ENCODE measurements at places on chromosomes 3 and 15.
A peak's percentile ranks its signal among the peaks of the same experiment; 100 is the strongest.

DNA sequence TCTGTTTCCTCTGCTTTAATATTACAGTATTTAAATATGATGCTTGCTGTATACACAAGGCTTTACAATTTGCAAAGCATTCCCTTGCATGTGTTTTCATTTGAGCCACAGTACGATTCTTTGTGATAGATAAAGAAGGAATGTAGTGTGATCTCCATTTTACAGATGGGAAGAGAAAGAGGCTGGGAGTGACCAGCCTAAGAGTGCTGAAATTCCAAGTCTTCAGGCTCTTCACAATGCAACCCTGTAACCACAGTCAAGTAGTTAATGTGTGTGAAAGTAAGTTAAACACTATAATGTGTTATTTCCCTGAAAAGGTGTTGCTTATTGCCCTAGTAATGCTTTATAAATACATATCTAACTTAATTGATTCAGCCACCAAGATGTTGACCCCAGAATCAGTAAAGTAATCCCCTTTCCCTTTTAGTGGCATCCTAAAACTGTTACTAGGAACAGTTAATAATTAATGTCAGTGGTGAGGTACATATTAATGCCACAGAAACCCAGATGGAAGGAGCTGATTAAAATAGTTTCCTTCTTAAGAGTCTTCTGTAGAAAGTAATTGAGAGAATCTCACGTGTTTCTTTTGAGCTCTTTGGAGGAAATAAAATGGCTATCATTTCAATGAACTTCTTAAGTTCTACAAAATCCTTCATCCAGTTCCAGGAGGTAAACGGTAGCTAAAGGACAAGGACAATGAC lies 110.4 kb downstream of the IL12A start:
- DNase-seq, result peak; percentile 5

- peak; percentile 33 for DNase-seq
Measured at GRCh38 chr3:55854494-55854893, 367.4 kb upstream of the WNT5A start.

DNA sequence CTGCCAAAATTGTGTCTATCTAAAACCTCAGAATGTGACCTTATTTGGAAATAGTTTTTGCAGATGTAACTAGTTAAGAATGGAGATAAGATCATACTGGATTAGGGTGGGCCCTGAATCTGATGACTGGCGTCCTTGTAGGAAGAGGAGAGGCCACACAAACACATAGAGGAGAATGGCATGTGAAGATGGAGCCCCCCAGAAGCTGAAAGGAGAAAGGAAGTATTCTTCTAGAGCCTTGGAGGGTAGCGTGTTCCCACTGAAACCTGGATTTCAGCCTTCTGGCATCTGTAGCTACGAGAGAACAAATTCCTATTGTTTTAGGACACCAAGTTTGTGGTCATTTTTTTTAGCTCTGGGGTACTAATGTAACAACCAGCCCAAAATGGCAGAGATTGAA lies 423.0 kb upstream of the TPM1 start:
- no peak for DNase-seq

DNA sequence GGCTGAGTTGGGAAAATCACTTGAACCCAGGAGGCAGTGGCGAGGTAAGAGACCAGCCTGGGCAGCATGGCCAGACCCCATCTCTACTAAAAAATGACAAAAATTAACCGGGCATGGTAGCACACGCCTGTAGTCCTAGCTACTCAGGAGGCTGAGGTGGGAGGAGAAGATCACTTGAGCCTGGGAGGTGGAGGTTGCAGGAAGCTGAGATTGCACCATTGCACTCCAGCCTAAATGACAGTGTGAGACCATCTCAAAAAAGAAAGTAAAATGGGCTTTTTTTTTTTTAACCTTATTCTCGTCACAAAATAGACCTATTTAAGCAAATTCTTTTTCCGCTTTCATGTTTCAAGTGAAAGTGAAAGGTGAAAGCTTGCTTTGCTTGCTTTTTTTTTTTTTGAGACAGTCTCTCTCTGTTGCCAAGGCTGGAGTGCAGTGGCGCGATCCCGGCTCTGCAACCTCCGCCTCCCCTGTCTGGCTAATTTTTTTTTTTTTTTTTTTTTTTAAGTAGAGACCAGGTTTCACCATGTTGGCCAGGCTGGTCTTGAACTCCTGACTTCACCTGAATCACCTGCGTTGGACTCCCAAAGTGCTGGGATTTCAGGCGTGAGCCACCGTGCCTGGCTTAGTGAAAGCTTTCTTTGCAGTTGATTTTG lies 3.6 kb downstream of the PDIA3 start:
- DNase-seq, result no peak

DNA sequence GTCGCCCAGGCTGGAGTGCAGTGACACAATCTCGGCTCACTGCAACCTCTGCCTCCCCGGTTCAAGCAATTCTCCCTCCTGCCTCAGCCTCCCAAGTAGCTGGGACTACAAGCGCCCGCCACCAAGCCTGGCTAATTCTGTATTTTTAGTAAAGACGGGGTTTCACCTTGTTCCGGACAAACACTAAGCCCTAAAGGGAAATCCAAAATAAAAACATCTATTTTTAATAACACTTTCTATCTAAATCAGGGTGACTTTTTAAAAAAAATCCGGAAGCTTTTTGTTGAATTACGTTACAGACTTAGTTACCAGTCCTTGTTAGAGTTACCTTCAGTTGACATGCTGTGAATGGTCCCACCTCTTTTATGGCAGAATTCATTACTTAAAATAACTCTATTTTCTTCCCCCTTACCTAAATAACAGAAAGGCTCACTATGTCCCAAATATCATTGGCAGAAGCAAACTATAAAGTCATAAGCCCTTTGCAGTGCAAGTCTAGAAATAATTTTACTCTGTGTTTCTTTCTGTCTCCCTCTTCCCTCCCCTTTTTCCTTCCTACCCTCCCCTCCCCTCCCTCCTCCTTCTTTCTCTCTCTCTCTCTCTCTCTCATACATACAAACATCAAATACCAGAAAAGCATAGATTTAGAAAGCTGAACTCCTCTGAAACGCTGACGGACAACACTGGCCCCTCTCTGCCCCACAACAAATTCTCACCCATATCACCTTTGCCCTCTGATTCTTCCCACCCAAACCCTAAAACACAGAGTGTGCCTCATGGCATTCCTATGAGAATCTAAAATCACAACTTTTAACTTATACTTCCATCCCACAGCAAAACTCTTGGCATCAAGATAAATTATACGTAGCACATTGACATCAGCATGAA lies 18.3 kb downstream of the THBS1 start:
- no peak for DNase-seq

DNA sequence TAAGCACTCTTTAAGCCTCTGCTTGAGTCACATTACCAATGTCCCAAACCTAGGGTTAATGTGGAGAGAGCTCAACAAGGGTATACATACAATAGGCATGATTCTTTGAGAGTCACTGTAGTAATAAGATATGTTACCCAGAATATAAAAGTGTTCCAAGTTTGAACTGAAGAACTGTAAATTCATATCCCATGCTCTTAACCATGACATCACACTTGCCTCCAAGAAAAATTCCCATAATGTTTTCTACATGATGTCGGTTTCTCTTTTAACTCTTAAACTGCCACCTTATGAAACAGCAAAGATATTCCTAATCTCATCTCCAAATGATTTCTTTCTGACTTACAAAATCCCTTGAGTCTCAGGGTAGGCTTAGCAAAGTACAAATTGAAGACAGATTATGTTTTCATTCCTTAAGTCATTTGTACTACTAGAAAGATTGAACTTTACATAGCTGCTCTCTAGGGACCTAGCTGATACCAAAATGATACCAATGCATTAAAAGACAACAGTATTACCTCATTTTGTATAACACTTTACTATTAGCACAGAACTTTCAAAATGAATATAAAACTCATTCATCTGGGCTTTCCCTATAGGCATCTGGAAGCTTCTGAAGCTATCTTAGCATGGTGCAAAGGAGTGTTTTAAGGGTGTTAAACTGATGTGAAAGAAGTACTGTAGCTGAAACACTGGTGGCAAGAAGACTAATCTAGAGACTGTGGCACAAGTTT lies 127.1 kb downstream of the KCNMB2 start:
- no peak for DNase-seq

DNA sequence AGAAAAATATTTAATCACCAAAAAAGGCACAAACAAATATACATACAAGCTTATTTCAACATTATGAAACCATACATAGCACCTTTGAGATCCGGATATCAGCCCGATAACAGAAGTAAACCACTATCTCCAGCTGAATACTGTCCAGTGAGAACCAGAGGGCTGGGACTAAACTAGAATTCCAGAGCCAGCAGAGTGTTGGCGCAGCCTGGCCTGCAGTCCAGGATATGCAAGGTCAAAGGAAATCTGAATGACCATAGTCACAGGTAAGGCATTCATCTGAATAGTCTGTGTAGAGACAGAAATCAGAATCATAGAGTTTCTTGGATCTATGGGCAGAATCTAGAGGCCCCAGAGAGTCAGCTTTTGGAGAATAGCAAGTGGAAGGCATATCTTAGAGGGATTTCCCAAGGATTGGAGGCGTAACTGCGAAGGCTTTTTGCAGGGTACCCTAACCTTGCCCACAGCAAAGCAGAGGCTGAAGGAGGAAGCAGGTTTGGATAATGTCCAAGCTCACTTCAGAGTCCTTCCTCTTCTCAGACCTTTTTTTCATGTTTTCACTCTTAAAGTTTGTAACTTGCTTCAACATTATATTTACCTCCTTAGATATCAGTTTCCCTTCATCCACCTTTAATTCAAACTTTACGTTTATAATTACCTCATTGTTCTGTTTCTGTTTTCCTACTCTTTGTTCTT lies 32.5 kb upstream of the TP63 start:
- DNase-seq, result no peak

GRCh38 chr3:177282119-177282655 lies 84.9 kb upstream of the TBL1XR1 start:
- DNase-seq, result no peak

DNA sequence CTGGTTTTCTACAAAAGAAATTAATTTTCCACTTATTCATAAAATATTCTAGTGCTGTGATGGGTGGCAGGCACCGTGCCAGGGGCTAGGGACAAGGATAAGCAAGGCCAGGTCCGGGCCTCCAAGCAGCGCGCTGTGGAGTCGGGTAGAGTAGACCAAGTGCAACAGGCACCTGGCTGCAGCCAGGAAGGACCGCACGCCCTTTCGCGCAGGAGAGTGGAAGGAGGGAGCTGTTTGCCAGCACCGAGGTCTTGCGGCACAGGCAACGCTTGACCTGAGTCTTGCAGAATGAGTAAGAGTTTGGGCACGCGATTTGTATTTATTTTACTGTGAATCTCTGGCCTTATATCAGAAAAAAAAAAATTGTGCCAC lies at the start of gene CASR:
Gene CASR, plus strand, starts transcription at position 148 of the 372 bp plus-strand sequence. CDS start 70,522 bp downstream, outside the sequence.
- DNase-seq, result no peak

DNA sequence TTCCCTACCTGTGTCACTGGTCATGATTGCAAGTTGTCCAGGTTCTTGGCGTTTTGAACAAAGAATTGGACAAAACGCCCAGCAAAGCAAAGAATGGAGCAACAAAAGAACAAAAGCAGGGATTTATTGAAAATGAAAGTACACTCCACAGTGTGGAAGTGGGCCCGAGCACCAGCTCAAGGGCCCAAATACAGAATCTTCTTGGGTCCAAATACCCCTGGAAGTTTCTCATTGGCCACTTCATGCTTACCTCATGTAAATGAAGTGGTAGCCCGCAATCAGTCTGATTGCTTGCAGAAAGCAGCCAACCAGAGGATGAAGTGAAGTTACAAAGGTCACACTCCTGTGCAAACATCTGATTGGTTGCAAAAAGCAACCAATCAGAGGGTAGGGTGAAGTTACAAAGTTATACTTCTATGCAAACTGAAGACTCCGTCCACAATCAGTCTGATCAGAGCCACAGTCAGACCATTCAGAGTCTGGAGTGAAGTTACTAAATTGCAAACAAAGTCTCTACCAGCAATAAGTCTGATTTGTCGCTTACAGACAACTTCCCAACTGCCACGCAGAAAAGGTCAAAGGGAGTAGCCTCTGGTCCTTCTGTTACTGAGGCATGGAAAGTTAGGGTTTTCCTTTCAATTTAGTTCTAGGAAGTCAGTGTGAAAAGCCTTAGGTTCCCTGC lies 8.3 kb upstream of the TM4SF1 start:
- no peak for DNase-seq

DNA sequence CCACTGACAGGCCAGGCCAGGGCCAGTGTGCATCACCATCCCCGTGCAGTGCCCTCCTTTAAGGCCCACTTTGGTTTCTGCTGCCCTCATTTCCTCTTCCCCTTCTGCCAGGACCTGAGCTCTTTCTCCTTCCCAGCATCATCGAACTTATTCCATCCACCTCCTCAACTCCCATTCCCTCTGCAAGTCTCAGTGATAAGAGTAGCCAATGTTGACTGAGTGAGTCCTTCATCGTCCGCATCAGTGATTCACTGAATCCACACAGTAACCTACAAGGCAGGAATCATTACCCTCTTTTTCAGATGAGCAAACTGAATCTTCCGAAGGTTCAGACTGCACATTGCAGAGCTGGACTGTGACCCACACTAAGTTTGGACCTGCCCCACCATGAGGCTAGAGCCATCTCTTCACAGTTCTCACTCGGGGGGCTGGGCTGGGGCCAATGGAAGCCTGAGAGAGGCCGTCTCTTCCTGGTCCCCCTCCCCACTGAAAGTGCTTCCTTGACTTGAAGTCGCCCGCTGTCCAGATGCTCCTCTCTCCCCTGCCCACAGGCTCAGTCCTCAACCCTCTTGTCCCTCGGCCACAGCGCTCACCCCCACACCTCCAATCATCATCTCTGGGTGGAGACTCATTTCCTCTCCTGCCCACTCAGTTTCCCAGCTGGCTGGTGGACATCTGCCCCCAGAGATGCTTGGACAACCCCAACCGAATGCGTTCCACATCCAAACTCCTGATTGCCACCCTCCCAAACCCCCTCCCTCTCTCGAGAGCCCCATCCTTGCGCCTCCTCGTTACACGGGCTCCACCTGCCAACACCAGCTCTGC lies 15.2 kb upstream of the ANPEP start:
- no peak for DNase-seq

DNA sequence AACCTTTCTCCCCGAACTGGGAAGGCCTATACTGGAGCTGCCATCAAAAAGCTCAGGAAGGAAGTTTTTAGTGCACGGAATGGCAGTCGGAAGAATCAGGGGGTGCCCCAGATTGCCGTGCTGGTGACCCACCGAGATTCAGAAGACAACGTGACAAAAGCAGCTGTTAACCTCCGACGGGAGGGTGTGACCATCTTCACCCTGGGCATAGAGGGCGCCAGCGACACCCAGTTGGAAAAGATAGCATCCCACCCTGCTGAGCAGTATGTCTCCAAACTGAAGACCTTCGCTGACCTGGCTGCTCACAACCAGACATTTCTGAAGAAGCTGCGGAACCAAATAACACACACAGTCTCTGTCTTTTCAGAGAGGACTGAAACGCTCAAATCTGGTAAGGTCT lies 48.2 kb downstream of the COL6A6 start:
- DNase-seq, result no peak

Data from renal cortex interstitium (tissue), 15 donors.